Activated T-helper 1 cell treated with anti-CD3 and anti-CD28 coated beads, Interleukin-12 subunit alpha, Interleukin-12 subunit beta, Interleukin-2, Interleukin-4 antibody, amounts not matched to agents 30 ng/mL and 10 ng/mL and 1 ng/mL, durations not matched to agents 14 hours and 24 hours and 36 hours (primary cell): ENCODE measurements at places on chromosomes 3 and 15. TPM values are rescaled to one million over a fixed set of nuclear protein-coding genes. Genes with fewer than 3 reads are reported as not detected.

The ROPN1 gene
- not detected in 2 replicates for total RNA-seq

The LEKR1 gene
- total RNA-seq = 0.57 TPM in 1 of 2 replicates, not detected in the other

The GOLGA6D gene
- total RNA-seq = not detected in 2 replicates

The GOLGA6A gene
- total RNA-seq = not detected in 2 replicates

The ACOX2 gene
- not detected in 2 replicates for total RNA-seq

The PAQR5 gene
- total RNA-seq = 0.12 TPM in 1 of 2 replicates, not detected in the other

The DNAH12 gene
- total RNA-seq = 0.17 TPM in 1 of 2 replicates, not detected in the other

The TGM4 gene
- not detected in 2 replicates for total RNA-seq

The SLC9A9 gene
- 0.64 and 0.88 TPM in 2 replicates for total RNA-seq

The VEPH1 gene
- total RNA-seq = not detected in 2 replicates

The PLS1 gene
- 4.4 and 4.8 TPM in 2 replicates for total RNA-seq

The CCR8 gene
- total RNA-seq = 7.1 and 8.9 TPM in 2 replicates

The GOLGA8K gene
- total RNA-seq = 0.32 and 0.52 TPM in 2 replicates

The MED12L gene
- 4.9 and 5.1 TPM in 2 replicates for total RNA-seq
